ENCODE measurements at places on chromosomes 1 and 21. TPM values are rescaled to one million over a fixed set of nuclear protein-coding genes. Genes with fewer than 3 reads are reported as not detected.

DNA sequence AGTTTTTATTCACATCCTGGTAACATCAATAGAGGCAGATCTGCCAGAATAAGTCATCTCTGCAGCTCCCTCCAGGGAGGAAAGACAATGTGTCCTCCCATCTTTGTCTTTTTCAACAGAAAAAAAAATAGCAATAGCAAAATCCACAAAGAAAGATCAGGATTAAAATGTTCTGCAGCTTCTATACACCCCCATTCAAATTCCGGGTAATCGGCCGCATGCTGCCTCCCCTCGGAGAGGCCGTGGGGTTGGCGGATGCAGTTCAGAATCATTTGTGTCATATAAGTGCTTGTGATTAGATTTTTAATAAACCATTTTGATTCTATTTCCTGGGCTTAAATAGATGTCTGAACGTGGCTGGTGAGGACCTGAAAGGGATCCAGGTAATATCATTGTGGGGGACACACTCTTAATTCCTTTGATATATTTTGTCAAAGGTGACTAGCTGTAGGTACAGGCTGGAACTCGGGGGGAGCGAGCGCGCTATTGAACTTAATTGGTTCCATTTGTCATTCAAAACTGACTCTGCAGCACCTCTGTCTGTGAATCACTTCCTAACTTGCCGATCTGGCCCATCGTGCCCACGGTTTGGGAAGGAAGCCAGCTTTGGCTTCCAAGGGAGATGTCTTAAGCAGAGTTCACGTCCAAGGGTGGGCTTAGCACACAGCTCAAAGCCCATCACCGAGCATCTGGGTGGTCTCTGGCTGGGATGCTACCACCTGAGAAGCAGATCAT is 85.6 kb upstream of the ARHGEF16 start:
- no peak for DNase-seq

- DNase-seq: no peak
Observed at GRCh38 chr1:211473823-211474222, 18.1 kb downstream of the RD3 start.

MPL gene
- not detected for total RNA-seq

- no peak for DNase-seq
Observed at GRCh38 chr1:60942291-60942690, 140.1 kb upstream of the NFIA start.

DNA sequence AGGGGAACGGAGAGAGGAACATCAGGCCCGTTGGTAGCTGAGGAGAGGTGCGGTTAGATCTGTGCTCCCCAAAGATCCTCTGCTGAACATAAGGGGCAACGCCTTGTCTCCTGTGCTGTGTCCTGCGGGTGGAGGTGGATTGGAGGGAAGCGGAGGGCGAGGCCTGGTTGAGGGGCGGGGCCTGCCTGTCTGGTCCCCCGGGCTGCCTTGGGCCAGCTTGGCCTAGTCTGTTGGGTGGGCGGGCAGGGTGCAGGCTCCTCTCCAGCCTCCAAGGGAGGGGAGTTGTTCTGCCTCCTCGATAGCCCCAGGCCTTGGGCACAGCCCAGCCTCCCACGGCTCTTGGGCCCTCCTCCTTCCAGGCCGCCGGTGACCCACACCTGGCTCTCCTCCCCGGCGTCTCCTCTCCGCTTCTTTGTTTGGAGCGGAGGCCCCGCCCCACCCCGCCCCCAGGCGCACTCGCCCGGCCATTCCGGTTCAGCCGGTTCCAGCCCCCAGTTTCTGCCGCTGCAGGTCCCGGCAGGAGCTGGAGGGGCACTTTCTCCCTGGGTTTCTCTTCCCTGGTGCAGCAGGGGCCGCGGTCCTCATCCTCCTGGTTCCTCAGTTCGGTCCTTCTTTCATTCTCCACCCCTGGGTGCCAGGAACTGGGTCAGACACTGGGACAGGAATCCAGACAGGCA is 19.4 kb downstream of the PTPRF start:
- no peak for DNase-seq

Measured in Caki2 (cell line).